ENCODE measurements at places on chromosomes 1 and 21.

DNA sequence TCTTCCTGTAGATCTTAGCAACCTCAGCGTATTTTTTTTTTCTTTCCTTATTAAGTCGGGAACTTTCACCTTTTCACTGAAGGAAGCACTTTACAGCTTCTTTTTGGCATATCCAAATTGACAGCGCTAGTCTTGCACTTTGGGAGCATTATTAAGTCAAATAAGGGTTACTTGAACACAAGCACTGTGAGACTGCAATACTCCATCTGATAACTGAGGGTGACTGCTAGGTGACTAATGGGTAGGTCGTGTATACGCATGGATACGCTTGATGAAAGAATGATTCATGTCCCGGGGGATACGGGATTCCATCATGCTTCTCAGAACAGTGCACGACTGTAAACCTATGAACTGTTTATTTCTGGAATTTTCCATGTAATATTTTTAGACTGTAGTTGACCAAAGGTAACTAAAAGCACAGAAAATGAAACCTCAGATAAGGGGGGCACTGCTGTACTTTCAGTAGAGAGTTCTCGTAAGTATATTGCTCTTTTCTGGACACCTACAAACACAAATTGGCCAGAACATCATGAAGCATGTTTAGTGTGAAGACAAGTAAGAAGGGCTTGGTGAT, 364.7 kb downstream of the SMYD3 start:
- DNase-seq = no peak

GRCh38 chr1:57860931-57861565, 437.2 kb upstream of the DAB1 start:
- no peak for DNase-seq

DNA sequence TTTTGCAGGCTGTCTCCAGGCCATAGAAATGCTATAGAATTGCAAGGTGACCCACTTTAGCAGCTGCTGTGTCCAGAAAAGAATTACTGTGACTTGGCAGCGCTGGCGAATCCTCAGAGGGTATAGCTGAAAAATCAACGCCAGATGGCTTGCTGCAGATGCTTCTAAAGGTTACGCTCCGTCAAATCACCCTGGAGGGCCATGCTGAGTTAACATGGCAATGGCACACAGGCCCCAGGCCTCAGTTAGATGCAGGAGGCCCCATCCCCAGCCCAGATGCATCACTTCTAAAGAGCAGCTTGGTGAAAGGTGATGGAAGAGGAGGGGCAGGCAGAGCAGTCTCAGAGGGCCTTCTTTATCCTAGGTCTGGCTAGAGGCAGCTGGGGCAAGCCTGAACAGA, 18.0 kb downstream of the KIAA1614 start:
- no peak for DNase-seq

GRCh38 chr1:192861860-192862259, 53.0 kb downstream of the RGS2 start:
- DNase-seq = no peak

GRCh38 chr1:205565799-205566198, 61.3 kb downstream of the CDK18 start:
- no peak for DNase-seq

DNA sequence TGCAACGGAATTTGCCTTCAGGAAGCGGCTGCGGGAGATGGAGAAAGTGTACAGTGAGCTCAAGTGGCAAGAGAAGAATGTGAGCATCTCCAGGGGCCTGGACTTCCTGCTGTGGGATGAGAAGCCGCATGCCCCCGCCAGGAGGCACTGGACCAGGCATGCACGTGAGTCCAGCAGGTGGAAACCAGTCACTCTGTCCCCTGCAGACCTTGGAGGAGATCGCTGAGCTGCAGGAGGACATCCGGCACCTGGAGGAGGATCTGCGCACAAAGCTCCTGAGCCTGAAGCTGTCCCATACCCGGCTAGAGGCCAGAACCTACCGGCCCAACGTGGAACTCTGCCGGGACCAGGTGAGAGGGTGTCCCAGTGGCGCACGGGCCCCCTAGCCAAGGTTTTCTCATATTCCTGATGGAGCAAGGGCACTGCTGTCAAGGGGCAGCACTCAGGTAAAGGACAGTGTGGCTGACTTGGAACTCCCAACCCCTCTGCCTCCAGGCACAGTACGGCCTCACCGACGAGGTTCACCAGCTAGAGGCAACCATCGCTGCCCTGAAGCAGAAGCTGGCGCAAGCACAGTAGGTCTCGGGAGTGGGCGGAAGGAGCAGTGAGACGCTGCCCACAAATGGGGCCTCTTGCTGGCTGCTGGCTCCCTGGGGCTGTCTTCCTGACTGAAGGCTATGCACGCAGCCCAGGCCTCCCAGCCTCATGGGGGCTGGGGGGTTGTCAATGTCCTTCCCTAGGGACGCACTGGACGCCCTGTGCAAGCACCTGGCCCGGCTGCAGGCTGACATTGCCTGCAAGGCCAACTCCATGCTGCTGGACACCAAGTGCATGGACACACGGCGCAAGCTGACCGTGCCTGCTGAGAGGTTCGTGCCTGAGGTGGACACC, 1.2 kb upstream of the ADPRS start:
- no peak for DNase-seq

GRCh38 chr1:74392186-74392585, 120.2 kb downstream of the LRRC53 start:
- DNase-seq = no peak

- DNase-seq = no peak
These were observed 200.0 kb downstream of the NFIA start for GRCh38 chr1:61282387-61282786.

DNA sequence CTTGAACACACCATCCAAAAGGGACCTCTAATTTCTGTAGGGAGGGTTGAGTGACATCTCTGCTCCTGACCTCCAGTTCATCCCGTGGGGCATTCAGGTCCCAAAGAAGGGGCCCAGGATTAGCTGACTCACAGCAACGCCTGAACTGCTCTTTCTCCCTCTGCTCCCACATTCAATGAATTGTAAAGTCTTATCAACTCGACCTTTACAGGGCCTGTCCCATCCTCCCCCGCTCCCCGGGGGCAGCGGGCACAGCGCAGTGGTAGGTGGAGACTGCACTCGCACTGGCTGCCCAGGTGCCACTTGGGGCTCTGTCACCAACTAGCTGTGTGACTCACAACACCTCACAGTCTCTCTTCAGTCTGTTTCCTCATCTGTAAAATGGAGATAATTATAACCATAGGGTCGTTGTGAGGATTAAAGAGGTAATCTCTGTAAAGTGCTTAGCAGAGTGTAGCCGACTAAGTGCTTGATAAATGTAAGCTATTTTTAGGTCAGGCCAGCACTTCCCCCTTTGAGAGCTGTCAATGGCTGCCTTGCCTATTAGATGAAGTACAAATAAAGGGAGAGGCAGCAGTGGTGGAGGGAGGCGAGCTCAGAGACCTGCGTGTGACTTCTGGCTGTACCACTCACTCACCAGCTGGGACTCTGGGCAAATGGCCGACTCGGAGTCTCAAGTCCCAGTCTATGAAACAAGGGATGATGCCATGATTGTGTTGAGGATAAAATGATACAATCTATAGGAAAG, 637 bp upstream of the MYBPHL start:
- DNase-seq = no peak

GRCh38 chr1:172109359-172109758, 268.1 kb downstream of the DNM3 start:
- DNase-seq = no peak

DNA sequence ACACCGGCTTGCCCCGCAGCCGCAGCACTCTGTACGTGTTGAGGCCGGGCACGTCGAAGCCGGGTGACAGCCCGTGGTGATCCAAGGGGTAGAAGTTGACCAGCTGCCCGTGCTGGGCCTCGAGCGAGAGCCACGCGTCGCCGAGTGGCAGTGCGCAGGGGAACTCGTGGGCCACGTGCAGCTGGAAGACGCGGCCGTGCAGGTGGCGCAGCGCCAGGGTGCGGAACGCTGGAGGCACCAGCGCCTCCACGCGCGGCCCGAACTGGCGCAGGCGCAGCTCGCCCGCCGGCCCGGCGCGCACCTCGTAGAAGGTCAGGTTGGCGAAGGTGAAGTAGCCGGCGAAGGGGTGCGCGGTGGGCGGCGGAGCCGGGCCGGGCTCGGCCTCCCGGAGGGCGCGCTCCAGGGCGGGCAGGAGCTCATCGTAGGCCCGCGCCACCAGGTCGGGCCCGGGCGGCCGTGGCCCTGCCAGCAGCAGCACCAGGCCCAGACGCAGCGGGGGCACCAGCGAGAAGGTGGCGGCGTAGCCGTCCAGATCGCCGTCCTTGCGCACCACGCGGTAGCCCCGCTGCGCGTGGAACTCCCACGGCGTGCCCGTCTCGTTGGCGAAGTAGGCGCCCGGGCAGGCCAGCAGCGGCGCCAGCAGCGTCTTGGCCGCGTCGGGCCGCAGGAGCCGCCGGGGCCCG, 19.5 kb downstream of the LACTBL1 start:
- DNase-seq = no peak

GRCh38 chr21:16570856-16571255, 841.1 kb downstream of the USP25 start:
- DNase-seq = no peak

- no peak for DNase-seq
These were observed 546 bp upstream of the ZNF697 start for GRCh38 chr1:119648620-119649004.

DNA sequence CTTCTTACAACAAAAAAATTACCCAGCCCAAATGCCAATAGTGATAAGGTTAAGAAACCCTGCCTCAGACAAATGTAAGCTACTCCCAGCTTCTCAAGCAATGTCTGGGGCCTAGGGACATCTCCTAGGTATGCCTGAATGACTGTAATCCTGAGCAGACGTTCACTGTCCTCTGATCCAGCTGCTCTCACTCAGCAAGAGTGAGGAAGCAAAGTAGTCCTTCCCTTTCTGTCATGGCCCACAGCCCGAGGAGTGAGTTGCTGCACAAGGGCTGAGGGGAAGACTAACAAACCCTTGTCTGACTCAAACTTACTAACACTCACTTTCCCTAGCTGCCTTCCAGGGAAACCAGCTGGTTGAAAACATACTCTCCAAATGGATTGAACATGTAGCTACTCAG, 124.9 kb upstream of the TNFSF4 start:
- no peak for DNase-seq

DNA sequence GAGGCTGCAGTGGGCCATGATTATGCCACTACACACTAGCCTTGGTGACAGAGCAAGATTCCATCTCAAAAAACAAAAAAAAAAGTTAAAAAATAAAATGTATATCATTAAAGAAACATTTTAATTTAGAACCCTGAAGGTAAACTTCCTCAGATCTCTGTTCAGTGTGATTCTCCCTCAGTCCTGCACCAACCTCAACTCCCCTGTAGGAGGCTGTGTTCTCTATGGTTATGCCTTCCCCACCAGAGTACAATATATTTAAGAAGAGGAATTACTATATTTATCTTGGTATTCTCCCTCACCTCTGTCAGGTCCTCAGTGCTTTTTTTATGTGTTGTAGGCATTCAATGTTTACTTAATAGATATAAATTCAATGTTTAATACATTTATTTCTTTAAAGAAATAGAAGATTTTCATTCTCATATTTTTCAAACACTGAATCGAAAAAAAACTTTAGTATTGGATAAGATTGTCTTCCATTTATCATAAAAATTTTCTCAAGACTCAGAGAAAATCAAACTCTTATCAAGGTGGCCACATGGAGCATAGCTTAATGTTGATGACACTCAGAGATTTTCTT, 4.8 kb upstream of the LRRC8B start:
- no peak for DNase-seq

DNA sequence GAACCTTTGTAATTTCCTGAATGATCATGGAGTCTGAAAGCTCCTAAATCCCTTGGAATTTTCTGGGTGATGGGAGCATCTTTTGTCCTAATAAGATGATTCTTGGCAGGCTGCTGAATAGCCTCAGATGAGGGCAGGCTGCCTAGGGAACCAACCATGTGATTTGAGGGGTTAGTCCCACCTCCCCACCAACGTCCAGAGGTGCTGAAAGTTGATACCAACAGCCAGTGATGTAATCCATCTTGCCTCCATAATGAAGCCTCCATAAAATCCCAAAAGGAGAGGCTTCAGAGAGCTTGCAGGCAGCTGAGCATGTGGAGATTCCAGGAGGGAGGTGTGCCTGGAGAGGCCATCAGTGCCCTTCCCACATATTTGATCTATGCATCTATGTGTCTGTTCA, 43.7 kb downstream of the GTF2B start:
- no peak for DNase-seq

GRCh38 chr1:97581614-97582051, 339.2 kb downstream of the DPYD start:
- DNase-seq = no peak

GRCh38 chr1:153505576-153505975, 30.2 kb downstream of the S100A6 start:
- no peak for DNase-seq

GRCh38 chr1:107990606-107991005, 25.6 kb upstream of the VAV3 start:
- no peak for DNase-seq

GRCh38 chr1:177794376-177794991, 175.4 kb downstream of the SEC16B start:
- DNase-seq = no peak
